Muscle of leg (tissue), 16 donors: ENCODE measurements at places on chromosomes 6 and 20. TPM values are rescaled to one million over a fixed set of nuclear protein-coding genes. Genes with fewer than 3 reads are reported as not detected.

The ZC3H12D gene
- 0.16 TPM for polyA plus RNA-seq

The PBOV1 gene
- polyA plus RNA-seq: not detected

The HIVEP1 gene
- 20.7 TPM for polyA plus RNA-seq

The BHLHE23 gene
- polyA plus RNA-seq: not detected

The C6orf141 gene
- polyA plus RNA-seq: 1.1 TPM

The KIF3B gene
- 12.3 TPM for polyA plus RNA-seq

The TBC1D7 gene
- polyA plus RNA-seq: 18.1 TPM

The ZC2HC1B gene
- not detected for polyA plus RNA-seq

The XKR7 gene
- polyA plus RNA-seq: 0.05 TPM
